ENCODE measurements at places on chromosomes 13 and 19. TPM values are rescaled to one million over a fixed set of nuclear protein-coding genes. Genes with fewer than 3 reads are reported as not detected.

Gene UBAC2
- total RNA-seq, result 50.6 TPM

DNA sequence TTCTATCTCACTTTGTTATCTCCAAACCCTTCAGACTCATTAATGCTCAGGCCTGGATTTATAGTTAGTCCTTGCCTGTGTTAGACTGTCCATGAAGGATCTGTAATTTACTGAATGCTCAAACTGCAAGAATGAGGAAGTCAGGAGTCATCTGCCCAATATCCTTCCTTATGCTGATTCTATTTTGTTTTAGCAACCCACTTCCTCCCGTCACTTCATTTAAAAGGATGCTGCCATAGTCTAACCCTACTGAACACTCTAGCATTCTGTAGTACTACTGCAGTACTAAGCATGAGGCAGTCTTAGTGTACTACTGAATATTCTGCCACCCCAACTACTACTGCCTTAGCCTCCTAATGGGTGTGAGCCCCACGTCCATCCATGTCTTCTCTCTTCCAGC lies 1.5 kb downstream of the FCAR start:
- no peaks in the 10 kb centered on the region for H3K36me3 ChIP-seq
- no peak overlapping the region for H3K4me3 ChIP-seq
- DNase-seq, result no peak
- H3K27ac ChIP-seq, result no peak overlapping the region

Gene TMEM59L
- total RNA-seq, result not detected

GRCh38 chr13:99206873-99207272 lies 6.2 kb downstream of the UBAC2 start:
- H3K27me3 ChIP-seq, result no peaks in the 10 kb centered on the region
- H3K36me3 ChIP-seq, result peaks cover 9% of the 10 kb centered on the region
- peaks cover 54% of the 10 kb centered on the region for H3K4me1 ChIP-seq
- DNase-seq, result no peak
- no peak overlapping the region for H3K4me3 ChIP-seq

Gene IGSF23
- not detected for total RNA-seq

Gene CD33
- total RNA-seq, result 6.5 TPM

Gene CDX2
- not detected for total RNA-seq

DNA sequence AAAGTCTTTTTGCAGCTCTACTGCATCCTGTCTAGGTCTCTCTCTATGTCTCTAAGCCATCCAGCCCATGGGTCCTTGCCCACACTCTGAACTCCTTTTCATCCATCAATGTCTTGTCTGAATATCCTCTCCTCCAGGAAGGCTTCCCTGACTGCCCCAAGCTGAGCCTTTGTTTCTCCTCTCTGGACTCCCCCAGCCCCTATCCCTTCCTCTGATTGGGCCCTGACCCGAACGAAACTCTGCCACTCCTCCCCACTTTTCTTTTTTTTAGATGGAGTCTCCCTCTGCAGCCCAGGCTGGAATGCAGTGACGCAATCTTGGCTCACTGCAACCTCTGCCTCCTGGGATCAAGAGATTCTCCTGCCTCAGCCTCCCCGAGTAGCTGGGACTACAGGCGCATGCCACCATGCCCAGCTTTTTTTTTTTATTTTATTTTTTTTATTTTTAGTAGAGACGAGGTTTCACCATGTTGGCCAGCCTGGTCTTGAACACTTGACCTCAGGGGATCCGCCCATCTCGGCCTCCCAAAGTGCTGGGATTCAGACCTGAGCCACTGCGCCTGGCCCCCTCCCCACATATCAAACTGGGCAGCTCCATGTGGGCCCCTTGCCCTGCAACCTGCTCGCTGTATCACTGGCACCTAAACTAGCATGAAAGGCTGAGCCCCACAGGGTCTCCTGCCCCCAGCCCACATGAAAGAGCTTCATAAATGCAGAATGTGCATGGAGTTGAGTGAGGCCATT lies 870 bp upstream of the UNC13A start:
- no peaks in the 10 kb centered on the region for H3K36me3 ChIP-seq
- no peak overlapping the region for H3K4me3 ChIP-seq
- DNase-seq, result no peak
- H3K4me1 ChIP-seq, result peaks cover 20% of the 10 kb centered on the region
- peaks cover 35% of the 10 kb centered on the region for H3K27me3 ChIP-seq

GRCh38 chr13:25018729-25019115 lies 77.2 kb upstream of the PABPC3 start:
- no peak for DNase-seq
- H3K4me3 ChIP-seq, result no peak overlapping the region
- H3K27ac ChIP-seq, result no peak overlapping the region
- no peaks in the 10 kb centered on the region for H3K27me3 ChIP-seq
- no peaks in the 10 kb centered on the region for H3K4me1 ChIP-seq

Gene KIR2DL1
- total RNA-seq, result 39.5 TPM

- H3K36me3 ChIP-seq, result peaks cover 21% of the 10 kb centered on the region
- no peak overlapping the region for H3K27ac ChIP-seq
- no peak for DNase-seq
- no peaks in the 10 kb centered on the region for H3K4me1 ChIP-seq
- H3K27me3 ChIP-seq, result no peaks in the 10 kb centered on the region
Measured at GRCh38 chr19:3450796-3451411, 29.4 kb downstream of the SMIM24 start.

Gene FLT1
- 0.43 TPM for total RNA-seq

Gene CD70
- total RNA-seq, result 1.2 TPM

- peaks cover 16% of the 10 kb centered on the region for H3K36me3 ChIP-seq
- peak; percentile 44 for DNase-seq
- H3K4me3 ChIP-seq, result peak overlapping the region; percentile 99
- H3K27me3 ChIP-seq, result no peaks in the 10 kb centered on the region
- peaks cover 39% of the 10 kb centered on the region for H3K4me1 ChIP-seq
Measured at GRCh38 chr19:8445488-8446001, 770 bp downstream of the HNRNPM start.

- peaks cover 69% of the 10 kb centered on the region for H3K4me1 ChIP-seq
- peaks cover 87% of the 10 kb centered on the region for H3K36me3 ChIP-seq
- DNase-seq, result peak; percentile 27
Measured at GRCh38 chr19:1084024-1084868, 10.9 kb downstream of the POLR2E start.

GRCh38 chr13:48125794-48126228 lies 30.9 kb upstream of the MED4 start:
- H3K4me1 ChIP-seq, result no peaks in the 10 kb centered on the region
- DNase-seq, result no peak
- no peaks in the 10 kb centered on the region for H3K27me3 ChIP-seq
- no peak overlapping the region for H3K4me3 ChIP-seq
- H3K27ac ChIP-seq, result no peak overlapping the region
- no peaks in the 10 kb centered on the region for H3K36me3 ChIP-seq

- no peaks in the 10 kb centered on the region for H3K27me3 ChIP-seq
- peaks cover 21% of the 10 kb centered on the region for H3K4me1 ChIP-seq
- no peak for DNase-seq
- no peak overlapping the region for H3K4me3 ChIP-seq
- H3K27ac ChIP-seq, result peak overlapping the region; percentile 38
Measured at GRCh38 chr13:48400850-48401291, 12.0 kb downstream of the LPAR6 start.

GRCh38 chr19:5074407-5074806 lies 105.5 kb downstream of the KDM4B start:
- H3K4me3 ChIP-seq, result no peak overlapping the region
- H3K4me1 ChIP-seq, result peaks cover 84% of the 10 kb centered on the region
- H3K27me3 ChIP-seq, result no peaks in the 10 kb centered on the region
- DNase-seq, result no peak

GRCh38 chr13:30965380-30965779 lies 32.9 kb downstream of the TEX26 start:
- no peaks in the 10 kb centered on the region for H3K27me3 ChIP-seq
- no peak for DNase-seq
- no peak overlapping the region for H3K4me3 ChIP-seq
- H3K27ac ChIP-seq, result no peak overlapping the region

- H3K36me3 ChIP-seq, result no peaks in the 10 kb centered on the region
- no peak overlapping the region for H3K4me3 ChIP-seq
- no peak overlapping the region for H3K27ac ChIP-seq
- no peaks in the 10 kb centered on the region for H3K4me1 ChIP-seq
- no peak for DNase-seq
- H3K27me3 ChIP-seq, result no peaks in the 10 kb centered on the region
Measured at GRCh38 chr13:35349673-35350278, 126.7 kb downstream of the MAB21L1 start.

DNA sequence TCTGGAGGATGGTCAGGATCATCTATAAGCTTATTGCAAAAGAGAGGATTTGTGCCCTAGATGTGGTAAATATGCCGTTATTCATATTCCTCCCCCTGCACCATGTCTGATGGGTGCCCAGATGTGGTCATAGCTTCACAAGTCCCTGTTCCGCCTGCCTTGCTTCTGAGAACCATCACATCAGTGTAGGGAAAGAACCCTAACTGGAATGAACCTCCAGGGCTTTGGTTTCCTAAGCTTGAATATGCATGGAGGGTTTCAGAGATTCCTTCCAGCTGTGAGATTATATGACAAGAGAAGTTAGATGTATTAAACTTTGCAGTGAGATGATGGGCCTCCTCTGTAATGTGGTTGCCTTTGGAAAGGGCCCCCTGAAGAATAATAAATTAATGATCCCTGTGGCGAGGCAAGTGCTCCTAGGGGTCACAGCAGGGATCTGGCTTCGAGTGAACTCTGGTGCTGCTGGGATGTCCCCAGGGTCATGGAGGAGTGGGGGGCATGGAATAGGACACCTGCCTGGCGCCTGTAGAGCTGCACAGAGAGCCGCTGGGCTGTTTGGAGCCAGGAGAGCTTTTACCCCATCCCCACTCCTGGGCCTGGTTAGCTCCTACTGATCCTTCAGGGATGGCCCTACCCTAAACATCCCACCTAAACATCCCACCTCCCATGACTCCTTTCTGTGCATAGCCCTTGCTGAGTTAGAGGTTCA lies 56.0 kb upstream of the IRS2 start:
- no peaks in the 10 kb centered on the region for H3K36me3 ChIP-seq
- H3K27ac ChIP-seq, result no peak overlapping the region
- H3K4me3 ChIP-seq, result no peak overlapping the region
- no peak for DNase-seq
- H3K4me1 ChIP-seq, result no peaks in the 10 kb centered on the region

DNA sequence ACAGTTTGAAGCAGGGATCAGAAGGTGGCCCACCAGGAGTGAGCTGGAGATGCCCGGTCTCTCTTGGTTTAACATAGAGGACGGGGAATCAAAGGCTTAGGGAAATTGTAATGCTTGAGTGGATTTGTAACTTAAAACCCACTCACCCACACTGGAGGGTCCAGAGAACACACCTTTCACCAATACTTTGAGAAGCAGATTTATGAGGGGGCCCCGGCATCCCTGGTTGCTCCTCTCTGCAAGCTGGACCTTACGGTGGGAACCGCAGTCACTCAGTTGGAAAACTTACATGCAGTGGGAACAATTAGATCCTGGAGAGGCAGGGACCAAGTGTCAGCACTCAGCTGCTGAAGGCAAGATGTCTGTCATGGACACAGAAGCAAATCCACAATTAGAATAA lies 20.5 kb downstream of the PPP5C start:
- H3K4me3 ChIP-seq, result no peak overlapping the region
- no peak overlapping the region for H3K27ac ChIP-seq
- peaks cover 41% of the 10 kb centered on the region for H3K4me1 ChIP-seq
- no peak for DNase-seq

GRCh38 chr19:49976496-49976895 lies 15.5 kb upstream of the SIGLEC11 start:
- no peak overlapping the region for H3K27ac ChIP-seq
- H3K4me3 ChIP-seq, result no peak overlapping the region
- H3K27me3 ChIP-seq, result no peaks in the 10 kb centered on the region
- no peaks in the 10 kb centered on the region for H3K4me1 ChIP-seq

GRCh38 chr13:42420304-42420703 lies 148.4 kb downstream of the AKAP11 start:
- no peak overlapping the region for H3K27ac ChIP-seq
- no peak overlapping the region for H3K4me3 ChIP-seq
- no peaks in the 10 kb centered on the region for H3K36me3 ChIP-seq
- H3K4me1 ChIP-seq, result no peaks in the 10 kb centered on the region

- H3K4me3 ChIP-seq, result no peak overlapping the region
- no peaks in the 10 kb centered on the region for H3K4me1 ChIP-seq
- DNase-seq, result no peak
- no peaks in the 10 kb centered on the region for H3K36me3 ChIP-seq
- H3K27me3 ChIP-seq, result no peaks in the 10 kb centered on the region
Measured at GRCh38 chr13:47472516-47472915, 528.6 kb downstream of the SUCLA2 start.

Gene RRAS
- total RNA-seq, result 7.7 TPM

Gene ELSPBP1
- total RNA-seq, result not detected

Gene SELENOW
- total RNA-seq, result 90.5 TPM

DNA sequence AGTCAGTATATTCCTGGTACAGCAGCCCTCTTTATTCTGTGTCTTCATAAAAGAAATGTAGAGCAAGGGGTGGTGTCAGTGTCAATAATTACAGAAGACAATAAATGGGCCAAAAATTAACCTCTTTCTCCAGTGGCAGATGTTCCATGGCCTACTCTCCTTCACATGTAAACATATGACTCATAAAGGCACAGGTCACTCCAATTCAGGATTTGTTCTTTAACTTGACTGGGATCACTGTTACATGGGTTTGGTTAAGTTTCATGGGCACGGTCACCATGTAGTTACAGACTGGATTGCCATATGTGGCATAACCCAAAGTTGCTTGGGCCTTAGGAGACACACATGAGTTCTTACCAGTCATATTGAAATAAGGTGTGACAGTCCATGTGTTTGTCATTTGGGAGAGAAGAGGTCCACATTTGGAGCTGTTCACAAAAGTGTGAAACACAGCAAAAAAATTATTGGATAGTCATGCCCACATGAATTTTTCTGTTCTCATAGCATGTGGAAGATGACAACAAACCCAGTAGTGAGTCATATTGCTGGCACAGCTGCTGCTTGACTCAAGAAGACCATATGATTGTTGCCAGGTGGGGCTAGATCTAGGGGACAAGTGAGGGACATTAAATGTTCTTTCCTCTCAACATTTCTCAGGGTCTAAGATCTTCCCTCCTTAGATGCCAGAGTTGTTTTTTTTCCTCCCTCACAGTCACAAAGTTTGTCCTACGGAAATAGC lies 68.1 kb upstream of the HTR2A start:
- no peaks in the 10 kb centered on the region for H3K36me3 ChIP-seq
- H3K27me3 ChIP-seq, result no peaks in the 10 kb centered on the region

Gene PSG3
- total RNA-seq, result not detected

Gene EBI3
- total RNA-seq, result not detected

DNA sequence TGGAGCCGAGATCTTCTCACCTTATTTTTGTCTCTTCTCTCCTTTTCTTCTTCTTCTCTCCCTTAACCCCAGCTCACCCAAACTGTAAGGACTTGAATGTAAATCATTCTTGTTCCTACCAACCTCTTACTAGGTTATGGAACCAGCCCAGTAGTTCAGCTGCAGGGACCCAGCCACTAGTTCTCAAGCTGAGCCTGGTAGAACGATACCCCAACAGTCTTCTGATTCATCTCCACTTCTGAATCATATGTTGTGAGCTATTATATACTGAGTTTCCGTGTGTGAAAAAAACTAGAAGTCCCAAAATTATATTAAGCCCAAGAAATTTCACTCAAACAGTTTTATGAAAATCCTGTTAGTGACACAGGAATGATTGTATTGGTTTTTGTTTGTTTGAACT lies 67.7 kb downstream of the DCT start:
- H3K36me3 ChIP-seq, result no peaks in the 10 kb centered on the region
- peaks cover 6% of the 10 kb centered on the region for H3K27me3 ChIP-seq
- no peak overlapping the region for H3K4me3 ChIP-seq
- no peak for DNase-seq

Gene ILF3
- total RNA-seq, result 365 TPM

- H3K36me3 ChIP-seq, result no peaks in the 10 kb centered on the region
- DNase-seq, result peak; percentile 45
- H3K4me3 ChIP-seq, result no peak overlapping the region
- no peaks in the 10 kb centered on the region for H3K27me3 ChIP-seq
Measured at GRCh38 chr19:6056801-6057650, 53.3 kb downstream of the RFX2 start.

Measured in natural killer cell (primary cell).